ENCODE measurements at places on chromosomes 12 and 14.

- H3K36me3 ChIP-seq, result no peaks in the 10 kb centered on the region
- H3K27me3 ChIP-seq, result no peaks in the 10 kb centered on the region
- peak overlapping the region; percentile 6 for H3K27ac ChIP-seq
- H3K4me1 ChIP-seq, result no peaks in the 10 kb centered on the region
These were observed 200.3 kb downstream of the KTN1 start for GRCh38 chr14:55780156-55780946.

DNA sequence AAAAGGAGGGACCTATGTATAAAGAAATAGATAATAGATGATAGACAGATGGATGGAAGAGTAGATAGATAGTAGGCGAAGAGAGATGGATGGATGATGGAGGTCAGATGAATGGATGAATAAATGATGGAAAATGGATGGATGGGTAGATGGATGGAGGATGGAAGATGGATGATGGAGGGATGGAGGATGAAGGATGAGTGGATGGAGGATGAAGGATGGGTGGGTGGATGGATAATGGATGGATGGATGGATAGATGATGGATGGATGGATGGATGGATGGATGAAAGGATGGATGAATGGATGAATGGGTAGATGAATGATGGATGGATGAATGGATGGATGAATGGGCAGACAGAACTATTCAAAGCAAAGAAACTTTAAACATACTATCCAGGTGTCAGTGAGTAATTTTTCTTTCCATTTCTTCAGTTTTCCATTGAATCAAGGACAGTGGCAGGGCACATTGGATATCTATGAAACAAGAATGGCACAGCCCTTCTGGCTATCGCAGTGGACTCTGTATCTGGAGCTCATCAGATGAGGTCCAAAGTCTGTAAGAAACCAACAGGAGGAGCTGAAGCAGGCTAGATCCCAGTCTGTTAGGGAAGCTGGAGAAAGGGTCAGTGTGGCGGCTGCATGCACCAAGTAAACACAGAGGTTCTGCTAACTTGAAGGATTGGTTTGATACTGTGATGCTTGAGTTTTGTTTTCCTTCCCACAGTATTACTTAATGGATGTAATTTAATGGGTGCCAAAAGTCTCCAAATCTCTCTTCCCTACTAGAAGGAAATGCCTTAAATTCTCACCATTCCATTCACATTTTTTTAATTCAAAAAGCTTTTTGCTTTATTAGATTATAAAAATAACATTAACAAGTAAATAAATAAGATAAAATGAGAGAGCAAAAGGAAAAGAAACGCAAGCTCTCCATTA, 18.1 kb upstream of the MED13L start:
- H3K27me3 ChIP-seq, result peaks cover 34% of the 10 kb centered on the region
- no peak overlapping the region for H3K27ac ChIP-seq

GRCh38 chr14:64987438-64987767, 708 bp downstream of the FNTB start:
- peak overlapping the region; percentile 82 for H3K27ac ChIP-seq
- peaks cover 7% of the 10 kb centered on the region for H3K27me3 ChIP-seq
- DNase-seq, result no peak
- peak overlapping the region; percentile 88 for H3K4me3 ChIP-seq

DNA sequence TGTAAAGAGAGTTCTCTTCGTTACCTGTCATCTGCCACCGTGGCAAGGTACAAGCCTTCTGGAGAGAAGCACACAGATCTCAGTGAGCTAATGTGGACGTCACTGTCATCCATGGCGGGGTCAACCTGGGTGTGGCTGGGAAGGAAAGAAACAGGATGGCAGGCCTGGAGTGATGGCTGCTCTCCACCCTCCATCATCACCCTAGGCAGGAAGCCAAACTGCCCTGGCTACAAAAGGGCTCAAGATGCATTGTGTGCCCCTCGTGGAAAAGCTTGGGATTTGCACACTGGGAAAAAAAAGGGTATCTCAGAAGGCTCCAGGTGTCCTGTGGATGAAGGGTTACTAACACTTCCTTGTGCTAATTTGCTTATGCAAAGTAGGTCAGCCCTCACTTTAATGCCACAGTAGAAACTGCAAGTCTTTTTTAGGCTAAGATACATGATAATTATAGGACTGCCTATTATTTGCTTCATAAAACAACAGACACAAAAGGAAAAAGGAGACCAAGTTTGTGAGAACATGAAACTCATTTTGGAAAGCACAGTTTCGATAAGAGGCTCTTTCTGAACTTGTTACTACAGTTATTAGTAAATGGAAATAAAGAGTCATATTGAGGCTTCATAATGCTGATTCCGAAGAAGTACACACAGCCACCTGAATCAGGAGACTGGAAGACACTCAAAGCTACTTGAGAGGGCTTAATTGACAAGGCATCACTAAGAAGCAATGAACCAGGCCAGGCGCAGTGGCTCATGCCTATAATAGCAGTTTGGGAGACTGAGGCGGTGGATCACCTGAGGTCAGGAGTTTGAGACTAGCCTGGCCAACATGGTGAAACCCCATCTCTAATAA, 18.9 kb downstream of the RFC5 start:
- no peaks in the 10 kb centered on the region for H3K27me3 ChIP-seq
- H3K36me3 ChIP-seq, result peaks cover 86% of the 10 kb centered on the region
- no peak for DNase-seq
- H3K4me3 ChIP-seq, result no peak overlapping the region
- no peaks in the 10 kb centered on the region for H3K4me1 ChIP-seq
- peak overlapping the region; percentile 72 for H3K27ac ChIP-seq

DNA sequence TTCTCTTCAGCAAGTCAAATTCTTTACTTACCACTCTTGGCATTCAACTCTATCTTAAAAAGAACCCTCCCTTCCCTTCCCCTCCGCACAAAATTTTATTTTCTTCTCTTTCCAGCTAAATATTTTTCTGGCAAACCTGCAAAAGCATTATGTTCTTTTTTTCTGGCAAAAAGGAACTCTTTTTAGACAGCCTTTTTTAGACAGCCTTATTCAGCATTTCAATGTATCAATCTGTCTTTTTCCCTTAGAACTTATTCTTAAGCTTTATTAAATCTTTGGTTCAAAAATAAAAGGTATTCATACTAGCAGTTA, 50.5 kb downstream of the SPTLC2 start:
- H3K27me3 ChIP-seq, result no peaks in the 10 kb centered on the region
- peaks cover 35% of the 10 kb centered on the region for H3K36me3 ChIP-seq
- peak overlapping the region; percentile 64 for H3K27ac ChIP-seq
- no peak for DNase-seq
- no peak overlapping the region for H3K4me3 ChIP-seq

DNA sequence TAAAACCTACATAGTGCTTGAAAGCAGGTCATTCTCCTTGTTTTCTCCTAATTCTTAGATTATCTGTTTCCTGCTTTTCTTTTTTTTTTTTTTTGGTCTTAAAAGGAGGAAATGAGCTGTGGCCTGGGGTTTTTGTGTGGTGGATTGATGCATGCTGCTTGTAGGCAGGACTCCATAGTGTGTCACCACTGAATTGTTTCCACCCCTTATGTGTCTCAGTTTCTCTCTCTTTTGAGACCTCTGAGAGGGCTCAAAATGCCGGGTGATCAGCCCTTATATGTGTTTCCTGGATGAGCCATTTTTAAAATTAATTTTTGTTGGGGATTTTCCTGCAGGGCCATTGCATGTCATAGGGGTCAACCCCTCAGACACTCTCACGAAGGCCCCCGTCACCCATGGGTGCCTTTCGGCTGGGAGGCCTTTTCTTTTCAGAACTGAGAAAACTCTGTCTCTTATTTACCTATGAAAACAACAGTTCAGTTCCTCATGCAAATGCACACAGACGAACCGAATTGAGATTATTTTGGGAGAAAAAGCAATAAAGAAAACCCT, 32.0 kb upstream of the LRRK2 start:
- H3K4me1 ChIP-seq, result peaks cover 3% of the 10 kb centered on the region
- no peaks in the 10 kb centered on the region for H3K36me3 ChIP-seq
- no peaks in the 10 kb centered on the region for H3K27me3 ChIP-seq
- no peak for DNase-seq

DNA sequence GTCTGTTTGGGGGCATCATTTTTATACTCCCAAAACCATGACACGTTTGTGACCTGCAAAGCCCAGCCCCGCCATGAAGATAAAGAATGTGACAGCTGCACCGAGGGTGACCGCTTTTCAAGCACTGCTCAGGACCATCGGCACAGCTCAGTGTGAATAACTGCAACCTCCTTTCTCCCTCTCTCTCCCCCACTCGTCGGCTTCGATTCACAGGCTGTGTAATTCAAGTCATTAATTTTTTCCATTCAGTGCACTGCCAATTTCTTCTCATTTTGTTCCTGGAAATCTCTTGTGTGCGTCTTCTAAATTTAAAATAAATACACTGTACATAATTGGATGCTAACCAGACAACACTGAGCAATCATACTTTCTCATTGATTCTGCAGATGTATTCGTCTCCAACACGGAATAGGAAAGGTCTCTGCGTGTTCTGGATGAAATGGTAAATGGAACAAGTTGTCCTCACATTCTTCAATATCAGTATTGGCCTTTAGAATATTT, 260.8 kb downstream of the TTC8 start:
- H3K4me3 ChIP-seq, result no peak overlapping the region
- DNase-seq, result no peak
- peaks cover 45% of the 10 kb centered on the region for H3K27me3 ChIP-seq
- no peak overlapping the region for H3K27ac ChIP-seq

DNA sequence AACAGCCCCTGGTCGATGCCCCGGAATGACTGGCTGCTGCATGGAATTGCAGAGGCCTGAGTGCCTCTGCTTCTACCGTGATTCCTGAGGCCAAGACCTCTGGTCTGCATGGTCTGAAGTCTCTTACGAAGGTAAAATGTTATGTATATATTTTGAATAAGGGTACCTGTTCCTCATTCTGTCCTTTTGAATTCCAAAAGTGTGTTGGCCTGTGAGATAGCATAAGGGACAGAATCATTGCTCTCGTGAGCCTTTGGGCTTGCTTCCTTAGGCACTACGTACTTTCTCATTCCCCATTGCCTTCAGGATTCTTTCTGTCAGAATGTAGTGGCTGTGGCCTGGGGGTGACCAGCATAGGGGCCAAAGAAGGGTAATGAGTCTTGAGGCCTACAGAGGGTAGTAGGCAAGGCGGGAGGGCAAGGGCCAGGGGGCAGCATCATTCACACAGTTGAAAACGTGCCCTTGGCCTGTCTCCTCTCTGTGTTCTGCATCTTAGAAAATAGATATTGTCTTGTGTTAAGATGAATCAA, 19.5 kb downstream of the TRAF3 start:
- H3K27ac ChIP-seq, result no peak overlapping the region
- no peak overlapping the region for H3K4me3 ChIP-seq
- H3K36me3 ChIP-seq, result peaks cover 35% of the 10 kb centered on the region
- no peaks in the 10 kb centered on the region for H3K27me3 ChIP-seq
- peaks cover 48% of the 10 kb centered on the region for H3K4me1 ChIP-seq
- no peak for DNase-seq

- no peak for DNase-seq
- no peak overlapping the region for H3K4me3 ChIP-seq
These were observed 11.4 kb downstream of the RPS6KL1 start for GRCh38 chr14:74911704-74912103.

DNA sequence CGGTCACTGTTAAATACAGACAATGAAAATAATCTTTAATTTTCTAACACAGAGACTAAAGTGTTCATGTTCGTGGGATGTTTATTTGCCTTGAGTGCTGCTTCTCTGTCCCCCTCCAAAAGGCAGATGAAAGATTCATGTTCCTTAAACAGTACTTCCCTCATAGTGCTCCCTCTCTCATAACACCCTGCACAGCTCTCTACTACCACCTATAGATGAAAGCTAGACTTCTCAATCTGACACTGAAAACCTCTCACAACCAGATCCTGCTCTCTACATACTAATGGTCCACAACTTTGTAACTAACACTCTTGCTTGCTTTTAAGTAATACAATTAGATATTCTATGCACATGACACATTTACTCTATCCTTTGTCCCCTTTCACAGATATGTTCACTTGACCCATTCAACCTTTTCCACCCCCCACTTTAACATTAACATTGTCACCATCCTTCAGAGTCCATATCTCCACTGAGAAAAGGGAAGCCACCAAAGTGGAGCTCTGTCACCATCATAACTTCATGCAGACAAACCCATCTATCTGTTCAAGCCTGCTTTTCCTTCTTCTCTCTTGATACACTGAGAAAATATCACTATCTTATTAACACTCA, 266.4 kb upstream of the USP15 start:
- no peaks in the 10 kb centered on the region for H3K36me3 ChIP-seq
- no peak overlapping the region for H3K27ac ChIP-seq
- no peak overlapping the region for H3K4me3 ChIP-seq
- no peaks in the 10 kb centered on the region for H3K27me3 ChIP-seq
- H3K4me1 ChIP-seq, result no peaks in the 10 kb centered on the region

DNA sequence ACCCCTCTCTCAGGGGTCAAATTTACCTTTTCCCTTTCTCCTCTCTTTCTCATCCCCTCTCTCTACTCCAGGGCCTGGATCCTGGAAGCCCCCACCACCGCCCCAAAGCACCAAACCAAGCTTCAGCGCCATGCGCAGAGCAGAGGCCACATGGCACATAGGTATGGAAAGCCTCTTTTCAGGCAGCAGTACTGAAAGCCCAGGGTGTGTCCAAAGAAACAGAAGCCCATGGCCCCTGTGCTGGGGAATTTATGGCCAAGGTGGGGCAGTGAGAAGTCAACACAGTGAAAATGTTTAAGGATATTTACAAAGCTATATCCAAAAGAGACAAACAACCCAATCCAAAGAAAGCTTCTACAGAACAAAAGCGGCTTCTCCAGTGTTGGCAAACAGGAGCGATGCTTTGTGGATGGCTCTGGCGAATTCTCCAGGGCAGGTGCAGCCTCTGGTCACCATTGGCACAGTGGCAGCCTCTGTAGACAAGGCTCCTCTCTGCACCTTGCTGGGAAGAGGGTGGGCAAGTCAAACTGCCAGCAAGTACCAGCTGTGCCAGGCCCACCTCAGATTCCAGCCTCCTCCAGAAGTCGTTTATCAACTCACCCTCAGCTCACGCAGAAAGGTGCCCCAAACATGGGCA, 4.7 kb upstream of the CPNE6 start:
- no peak overlapping the region for H3K27ac ChIP-seq
- no peak for DNase-seq
- H3K4me1 ChIP-seq, result peaks cover 5% of the 10 kb centered on the region
- peaks cover 16% of the 10 kb centered on the region for H3K27me3 ChIP-seq
- H3K4me3 ChIP-seq, result no peak overlapping the region

GRCh38 chr12:45591635-45592034, 137.9 kb upstream of the ARID2 start:
- no peak overlapping the region for H3K4me3 ChIP-seq
- no peak overlapping the region for H3K27ac ChIP-seq
- peaks cover 7% of the 10 kb centered on the region for H3K27me3 ChIP-seq
- DNase-seq, result no peak
- H3K4me1 ChIP-seq, result no peaks in the 10 kb centered on the region

GRCh38 chr12:74334780-74335179, 202.9 kb upstream of the ATXN7L3B start:
- no peaks in the 10 kb centered on the region for H3K27me3 ChIP-seq
- H3K4me1 ChIP-seq, result no peaks in the 10 kb centered on the region
- no peak for DNase-seq
- H3K27ac ChIP-seq, result no peak overlapping the region

Measured in effector memory CD8-positive, alpha-beta T cell (primary cell).